ENCODE measurements at places on chromosomes 2 and 18.

DNA sequence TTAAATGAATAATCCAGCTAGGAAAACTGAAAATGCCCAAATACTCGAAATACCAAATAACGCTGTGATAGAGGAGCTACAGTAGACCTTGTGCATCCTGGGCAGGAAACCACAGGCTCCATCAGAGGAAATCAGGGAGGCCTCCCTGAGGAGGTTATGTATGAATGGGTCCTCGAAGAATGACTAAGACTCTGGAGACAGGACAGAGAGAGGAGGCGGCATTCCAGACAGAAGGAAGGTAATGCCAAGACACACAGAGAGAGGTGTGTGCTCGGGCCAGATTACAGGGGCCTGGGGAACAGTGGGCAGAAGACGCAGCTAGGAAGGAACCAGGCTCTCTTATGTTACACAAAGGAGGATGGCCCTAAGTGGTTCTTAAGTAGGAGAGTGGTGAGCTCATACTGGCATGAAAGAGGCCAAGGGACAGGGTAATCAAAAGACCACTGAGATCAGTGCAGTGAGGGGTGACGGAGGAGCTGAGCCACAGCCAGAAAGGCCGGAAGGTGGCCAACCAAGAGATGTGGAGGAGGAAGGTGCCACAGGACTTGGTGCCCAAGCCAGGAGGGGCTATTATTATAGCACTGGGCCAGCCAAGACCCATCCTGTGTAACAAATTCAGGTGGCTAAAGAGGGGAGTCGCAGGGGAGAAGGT, 9.9 kb downstream of the ST3GAL5 start:
- DNase-seq, result no peak

- DNase-seq, result no peak
These were observed 138.3 kb downstream of the MYO1B start for GRCh38 chr2:191383486-191383885.

DNA sequence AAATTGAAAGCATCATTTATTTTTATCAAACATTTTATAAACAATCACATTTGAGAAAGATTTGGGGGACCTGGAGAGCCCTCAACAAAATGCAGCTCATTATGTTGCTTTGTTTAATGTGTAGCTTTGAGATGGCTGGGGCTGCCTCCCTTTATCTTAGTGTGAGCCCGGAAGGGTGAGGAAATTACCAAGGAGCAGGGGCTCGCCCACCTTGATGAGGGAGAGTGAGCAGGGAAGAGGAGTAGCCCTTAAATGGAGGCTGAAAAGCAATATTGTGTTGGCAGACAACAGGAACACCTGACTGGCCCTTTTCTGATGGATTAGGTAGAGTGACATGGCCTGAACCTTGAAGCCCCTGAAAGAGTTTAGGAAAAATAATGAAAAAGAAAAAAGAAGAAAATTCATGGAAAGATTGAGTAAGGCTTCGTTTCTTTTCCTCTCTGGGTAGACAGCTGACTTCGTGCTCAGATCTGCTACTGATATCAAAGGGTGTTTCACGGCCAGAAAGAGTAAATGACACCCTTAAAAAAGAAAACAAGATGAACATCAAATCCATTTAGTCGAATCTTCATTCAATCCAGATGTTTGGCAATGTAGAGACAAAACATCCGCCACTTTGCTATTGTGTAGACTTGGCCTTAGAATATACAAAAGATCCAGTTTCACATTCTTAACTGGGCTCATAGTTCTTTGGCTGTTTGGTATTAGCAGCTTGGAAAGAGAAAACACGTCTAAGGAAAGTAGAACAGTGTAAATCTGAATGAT, 206.5 kb upstream of the TCF4 start:
- no peak for DNase-seq

- no peak for DNase-seq
These were observed 72.2 kb upstream of the THOC1 start for GRCh38 chr18:340044-340443.

DNA sequence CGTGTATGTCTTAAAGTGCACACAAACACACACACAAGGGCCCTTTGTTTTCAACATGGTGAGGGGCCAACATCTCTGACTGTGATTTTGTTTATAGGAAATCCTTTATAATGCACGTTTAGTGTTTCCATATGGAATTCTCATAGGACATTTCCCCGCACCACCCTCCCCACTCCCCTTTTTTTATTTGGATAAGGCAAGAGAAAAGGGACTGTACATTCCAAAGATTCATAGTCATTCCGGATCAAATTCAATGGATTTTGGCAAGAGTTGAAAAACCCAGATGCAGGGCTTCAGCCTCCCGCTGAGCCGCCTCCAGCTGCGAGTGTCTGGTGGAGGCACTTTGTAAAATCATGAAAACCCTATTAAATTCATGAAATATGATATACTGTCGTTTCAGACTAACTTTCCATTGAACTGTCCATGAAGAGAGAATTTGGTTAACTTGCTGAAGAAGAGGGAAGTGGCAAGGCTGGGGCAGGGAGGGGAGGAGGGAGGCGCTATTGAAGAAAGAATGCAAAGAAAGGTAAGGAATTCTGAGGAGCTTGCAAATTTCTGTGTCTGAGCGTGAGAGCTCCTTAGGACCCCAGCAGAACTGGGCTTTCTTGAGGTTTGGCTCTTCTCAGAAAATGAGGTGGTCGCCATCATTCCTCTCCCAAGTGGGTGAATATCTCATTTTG, 25.8 kb upstream of the SLC14A2 start:
- peak; percentile 51 for DNase-seq

DNA sequence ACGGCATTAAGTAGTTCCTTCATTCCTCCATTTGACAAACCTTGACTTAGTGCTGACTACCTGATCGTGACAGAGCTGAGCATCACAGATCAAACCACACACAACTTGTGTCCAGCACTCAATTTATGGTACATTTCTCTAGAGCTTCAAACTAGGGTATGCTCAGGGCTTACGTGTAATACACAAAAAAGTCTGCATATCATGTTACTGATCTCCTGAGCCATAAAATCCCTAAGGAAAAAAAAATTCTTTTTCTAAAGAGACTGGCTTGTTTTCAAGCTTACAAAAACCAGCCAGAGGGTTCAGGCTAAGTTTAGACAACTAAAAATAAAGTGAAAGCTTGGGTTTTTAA, 88.0 kb upstream of the ALKAL2 start:
- no peak for DNase-seq

DNA sequence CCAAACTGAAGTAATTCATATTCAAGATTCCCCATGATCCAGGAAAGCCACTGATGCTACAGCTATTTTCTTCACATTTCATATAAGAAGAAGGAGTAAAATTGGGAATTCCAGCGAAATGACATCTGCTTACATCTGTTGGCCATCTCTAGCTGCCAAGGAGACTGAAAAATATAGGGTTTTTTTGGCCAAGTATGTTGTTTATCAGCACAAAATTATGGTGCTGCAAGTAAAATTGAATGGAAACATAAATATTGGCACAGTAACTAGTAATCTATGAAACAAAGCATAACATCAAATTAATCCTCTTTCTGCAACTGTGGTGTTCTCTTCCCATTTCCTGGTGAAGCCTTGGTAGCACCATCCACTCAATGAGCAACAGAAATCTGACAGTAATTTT, 649.5 kb upstream of the ZNF804A start:
- DNase-seq, result no peak

GRCh38 chr2:170155022-170155722, 22.8 kb upstream of the MYO3B start:
- DNase-seq, result peak; percentile 80

- no peak for DNase-seq
These were observed 15.3 kb upstream of the LOXHD1 start for GRCh38 chr18:46672062-46672970.

DNA sequence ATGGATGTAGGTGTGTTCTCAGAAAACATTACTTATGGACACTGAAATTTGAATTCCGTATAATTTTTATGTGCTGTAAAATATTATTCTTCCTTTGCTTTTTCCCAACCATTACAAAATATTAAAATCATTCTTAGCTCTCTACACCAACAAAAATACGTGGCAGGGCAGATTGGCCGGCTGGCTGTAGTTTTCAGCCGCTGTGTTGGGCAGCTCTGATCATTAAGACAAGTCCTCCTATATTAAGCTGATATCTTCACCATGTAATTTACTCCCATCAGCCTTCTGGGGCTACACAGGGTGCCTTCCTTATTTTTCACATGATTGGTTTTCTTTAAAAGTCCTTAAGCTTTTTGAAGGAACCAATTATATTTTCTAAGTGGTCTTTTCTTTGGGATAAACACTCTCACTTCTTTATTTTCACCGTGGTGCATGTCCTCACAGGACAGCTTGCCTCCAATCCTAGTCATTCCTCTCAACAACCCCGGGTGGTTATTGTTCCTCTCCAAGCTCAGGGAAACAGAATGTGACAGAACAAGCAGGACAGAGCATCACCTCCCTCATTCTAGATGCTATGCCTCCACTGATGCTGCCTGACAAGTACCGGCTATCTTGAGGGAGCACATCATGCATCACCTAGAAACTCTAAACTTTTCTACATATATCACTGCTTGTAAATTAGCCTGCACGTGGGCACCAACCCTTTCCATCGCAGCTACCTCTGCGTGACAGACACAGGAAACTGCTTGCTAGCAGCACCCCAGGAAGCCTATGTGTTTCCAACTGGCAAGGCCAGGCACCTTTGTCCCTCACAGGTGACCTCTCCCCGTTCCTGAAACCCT, 362.3 kb downstream of the MYCN start:
- DNase-seq, result no peak

- no peak for DNase-seq
These were observed 1.5 kb downstream of the MBD5 start for GRCh38 chr2:148022351-148022750.

DNA sequence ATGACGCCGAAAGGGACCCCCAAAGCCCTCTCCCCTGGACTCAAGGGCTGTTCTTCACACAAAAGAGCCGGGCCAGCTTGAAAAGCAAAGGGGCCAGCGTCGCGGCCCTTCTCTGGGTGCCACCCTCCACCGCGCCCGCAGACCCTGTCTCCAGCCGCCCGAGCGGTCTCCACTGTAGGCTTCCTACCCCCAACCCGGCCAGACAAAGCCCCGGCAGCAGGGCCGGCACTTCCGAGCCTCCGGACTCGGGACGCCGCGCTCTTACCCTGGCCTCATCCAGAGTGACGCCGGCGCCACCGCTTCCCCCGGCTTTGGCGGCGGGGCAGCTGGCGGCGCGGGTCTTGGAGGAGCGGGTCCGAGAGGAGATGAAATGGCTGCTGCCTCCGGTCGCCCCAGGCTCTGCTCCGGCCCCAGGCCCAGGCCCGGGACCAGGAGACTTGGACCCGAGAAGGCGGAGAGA, 603 bp downstream of the ATAD2B start:
- DNase-seq, result peak; percentile 74

DNA sequence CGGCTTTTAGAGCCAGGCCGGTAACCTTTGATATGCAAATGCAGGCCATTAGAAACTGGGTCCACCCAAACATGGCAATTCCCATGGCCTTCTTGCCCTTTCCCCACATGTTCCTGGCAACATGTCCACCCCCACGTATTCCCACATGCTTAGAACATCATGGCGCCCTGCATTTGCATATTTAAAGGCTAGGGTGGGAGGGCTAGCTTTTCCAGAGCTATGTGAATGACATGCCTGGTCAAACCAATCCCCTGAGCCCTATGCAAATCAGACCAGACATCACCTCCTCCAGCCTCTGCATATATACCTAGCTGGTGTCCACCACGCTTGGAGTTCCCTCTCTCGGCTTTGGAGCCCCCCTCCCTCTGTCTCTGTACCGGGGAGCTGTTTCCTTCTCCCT, 481.9 kb downstream of the CDH2 start:
- peak; percentile 38 for DNase-seq

GRCh38 chr2:192585418-192585817, 390.7 kb upstream of the TMEFF2 start:
- no peak for DNase-seq

- no peak for DNase-seq
These were observed 695.7 kb upstream of the POU3F3 start for GRCh38 chr2:104158191-104158590.

DNA sequence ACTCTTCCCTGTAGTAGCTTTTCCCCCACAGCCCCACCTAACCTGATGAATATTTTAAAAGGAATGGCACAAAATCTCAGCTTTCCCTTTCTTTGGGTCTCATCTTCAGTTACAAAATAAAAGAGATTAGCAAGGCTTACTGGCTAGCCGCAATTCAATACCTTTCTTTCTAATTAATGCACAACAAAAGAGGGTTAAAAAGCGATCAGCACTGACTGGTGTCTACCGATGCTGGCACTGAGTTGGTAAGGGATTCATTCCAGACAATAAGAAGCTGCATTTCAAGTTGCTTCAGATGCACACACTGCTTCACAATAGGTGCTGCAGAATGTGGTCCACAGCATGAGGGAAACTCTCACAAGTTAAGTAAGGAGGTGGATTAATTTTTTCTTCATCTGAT, 41.9 kb downstream of the HDHD2 start:
- no peak for DNase-seq

DNA sequence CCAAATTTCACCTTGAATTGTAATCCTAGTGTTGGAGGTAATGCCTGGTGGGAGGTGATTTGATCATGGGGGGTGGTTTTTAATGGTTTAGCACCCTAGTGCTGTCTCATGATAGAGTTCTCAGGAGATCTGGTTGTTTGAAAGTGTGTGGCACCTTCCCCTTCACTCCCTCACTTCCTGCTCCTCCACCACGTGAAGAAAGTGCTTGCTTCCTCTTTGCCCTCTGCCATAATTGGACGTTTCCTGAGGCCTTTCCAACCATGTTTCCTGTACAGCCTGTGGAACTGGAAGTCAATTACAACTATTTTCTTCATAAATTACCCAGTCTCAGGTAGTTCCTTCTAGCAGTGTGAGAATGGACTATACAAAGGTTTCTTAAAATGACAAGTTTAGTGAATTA, 251.8 kb upstream of the NETO1 start:
- DNase-seq, result no peak

- DNase-seq, result no peak
These were observed 958.9 kb downstream of the DCDC2C start for GRCh38 chr2:4662161-4662779.

DNA sequence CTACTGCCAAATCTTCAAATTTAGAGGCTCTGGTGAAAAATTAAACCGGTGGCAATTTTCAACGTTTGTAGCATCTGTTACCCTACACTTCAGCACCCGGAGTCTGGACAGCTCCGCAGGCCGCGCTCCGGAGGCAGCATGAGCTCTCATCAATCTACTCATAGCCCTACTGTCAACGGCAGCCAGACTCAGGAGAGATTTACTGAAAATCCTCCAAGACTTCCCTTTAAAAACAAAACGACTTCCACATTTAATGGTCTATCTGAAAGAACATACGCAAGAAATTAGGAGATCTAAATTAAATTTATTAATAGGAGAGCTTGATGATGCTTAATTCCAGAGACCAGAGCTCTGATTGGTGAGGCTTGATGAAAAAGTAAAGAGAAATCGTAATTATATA, 970 bp upstream of the ADCYAP1 start:
- DNase-seq, result peak; percentile 75

DNA sequence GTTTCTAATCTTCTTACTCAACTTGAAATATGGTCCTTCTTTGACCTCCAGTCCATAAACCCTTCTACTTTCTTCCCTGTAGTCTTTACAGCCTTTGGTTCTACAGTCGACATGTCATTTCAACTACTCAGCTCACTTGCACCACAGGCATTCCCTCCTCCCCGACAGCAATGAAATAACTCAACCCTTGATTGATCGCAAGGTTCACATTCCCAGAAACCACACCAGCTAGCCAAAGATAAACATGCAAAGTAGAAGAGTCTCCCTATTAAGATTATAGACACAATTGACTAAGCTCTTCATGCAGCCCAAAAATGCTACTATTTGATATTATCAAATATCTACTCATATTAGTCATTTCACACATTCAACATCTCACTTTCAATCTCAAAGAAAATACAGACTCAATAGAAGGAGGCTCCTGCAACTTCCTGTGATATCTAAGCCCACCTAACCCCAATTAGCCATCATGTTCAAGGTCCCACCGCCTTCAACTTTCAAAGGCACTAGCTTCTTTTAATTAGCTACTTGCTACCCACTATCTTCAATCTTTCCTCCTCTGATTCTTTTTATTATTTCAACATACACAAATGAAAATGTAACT, 50.8 kb downstream of the RTTN start:
- no peak for DNase-seq

Data from ELF-1 (cell line).